ENCODE measurements at places on chromosomes 16 and 17.

DNA sequence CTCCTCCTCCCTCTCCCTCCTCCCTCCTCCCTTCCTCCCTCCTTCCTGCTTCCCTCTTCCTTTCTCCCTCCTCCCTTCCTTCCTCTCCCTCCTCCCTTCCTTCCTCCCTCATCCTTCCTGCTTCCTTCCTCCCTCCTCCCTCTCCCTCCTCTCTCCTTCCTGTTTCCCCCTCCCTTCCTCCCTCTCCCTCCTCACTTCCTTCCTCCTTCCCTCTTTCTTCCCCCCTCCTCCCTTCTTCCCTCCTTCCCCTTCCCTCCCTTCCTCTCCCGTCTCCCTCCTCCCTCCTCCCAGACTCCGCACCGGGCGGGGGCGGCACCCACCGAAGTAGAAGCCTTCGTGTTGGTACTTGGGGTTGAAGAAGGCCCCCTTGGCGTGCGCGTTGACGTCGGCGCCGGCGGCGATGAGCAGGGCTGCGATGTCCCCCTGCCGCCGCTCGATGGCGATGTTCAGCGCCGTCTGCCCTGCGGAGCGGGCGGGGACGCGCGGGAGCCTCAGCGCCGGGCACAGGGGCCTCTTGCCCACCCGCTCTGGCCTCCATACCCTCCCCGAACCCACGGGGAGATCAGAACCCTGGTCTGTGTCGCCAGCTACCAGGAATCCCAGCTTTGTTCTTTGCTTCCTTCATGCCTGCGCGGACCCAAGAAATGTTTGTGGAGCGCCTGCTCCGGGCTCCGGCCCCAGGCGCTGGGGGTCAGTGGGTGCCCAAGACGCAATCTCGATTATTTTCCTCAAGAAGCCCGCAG, 22.2 kb downstream of the TRPV3 start:
- peak; percentile 69 for DNase-seq

DNA sequence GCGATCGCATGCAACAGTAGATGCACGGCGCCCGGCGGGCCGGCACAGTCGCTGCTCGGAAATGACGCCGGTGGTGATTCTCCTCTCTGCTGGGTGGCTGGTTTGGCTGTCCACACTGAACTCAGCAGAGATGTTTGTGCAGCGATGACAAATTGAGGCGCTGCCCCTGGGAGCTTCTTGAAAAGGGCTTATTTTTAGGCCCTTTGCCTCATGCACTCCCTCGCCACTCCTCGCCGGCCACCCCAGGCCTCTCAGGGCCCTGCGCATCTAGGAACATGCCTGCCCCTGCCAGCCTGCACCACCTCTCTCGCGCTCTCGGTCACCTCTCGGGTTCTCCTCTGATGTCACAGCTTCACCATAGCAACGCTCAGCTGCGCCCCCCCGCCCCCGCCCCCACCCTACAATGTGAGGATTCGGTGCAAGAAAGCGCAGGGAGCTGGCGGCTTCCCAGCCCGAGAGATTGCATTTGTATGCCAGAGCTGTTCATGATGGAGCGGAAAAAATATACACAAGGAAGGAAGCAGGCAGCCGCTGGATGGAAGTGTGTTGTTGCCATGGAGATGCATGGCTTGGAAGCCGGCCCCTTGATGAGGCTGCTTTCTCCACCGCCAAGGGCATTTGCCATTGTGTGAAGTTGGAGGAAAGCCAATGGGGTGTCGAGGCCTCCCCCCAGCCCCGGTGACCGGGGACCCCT, 81.3 kb upstream of the PLCG2 start:
- peak; percentile 77 for DNase-seq

GRCh38 chr17:32854207-32854606, 22.7 kb downstream of the MYO1D start:
- DNase-seq, result no peak

DNA sequence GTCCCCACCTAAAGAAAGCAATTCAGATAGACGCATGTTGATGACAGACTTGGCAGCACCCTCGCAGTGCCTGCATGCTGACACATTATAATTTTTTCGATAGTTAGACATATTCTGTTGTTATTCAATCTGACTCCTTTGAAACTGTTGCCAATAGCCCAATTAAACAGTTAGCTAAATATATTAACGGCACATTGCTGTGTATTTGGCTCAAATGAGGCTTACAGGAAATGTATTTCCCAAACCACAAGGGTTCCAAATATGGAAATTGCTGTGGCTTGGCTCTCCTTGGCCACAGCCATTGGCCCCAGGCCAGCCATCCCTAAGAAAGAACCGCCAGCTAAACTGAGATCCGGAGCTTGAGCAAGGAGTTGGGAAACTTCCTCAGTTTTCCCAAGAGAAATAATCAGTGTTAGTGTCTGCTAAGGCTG, 31.1 kb downstream of the C16orf82 start:
- DNase-seq, result no peak

DNA sequence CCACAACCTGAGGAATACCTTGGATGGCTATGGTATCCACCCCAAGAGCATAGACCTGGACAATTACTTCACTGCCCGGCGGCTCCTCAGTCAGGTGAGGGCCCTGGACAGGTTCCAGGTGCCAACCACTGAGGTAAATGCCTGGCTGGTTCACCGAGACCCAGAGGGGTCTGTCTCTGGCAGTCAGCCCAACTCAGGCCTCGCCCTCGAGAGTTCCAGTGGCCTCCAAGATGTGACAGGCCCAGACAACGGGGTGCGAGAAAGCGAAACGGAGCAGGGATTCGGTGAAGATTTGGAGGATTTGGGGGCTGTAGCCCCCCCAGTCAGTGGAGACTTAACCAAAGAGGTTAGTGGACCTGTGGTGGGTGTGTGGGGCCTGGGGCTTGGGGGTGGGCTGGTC, 3.1 kb downstream of the NFE2L1 start:
- DNase-seq, result no peak

GRCh38 chr16:48318630-48319029, 66.6 kb downstream of the SIAH1 start:
- no peak for DNase-seq

DNA sequence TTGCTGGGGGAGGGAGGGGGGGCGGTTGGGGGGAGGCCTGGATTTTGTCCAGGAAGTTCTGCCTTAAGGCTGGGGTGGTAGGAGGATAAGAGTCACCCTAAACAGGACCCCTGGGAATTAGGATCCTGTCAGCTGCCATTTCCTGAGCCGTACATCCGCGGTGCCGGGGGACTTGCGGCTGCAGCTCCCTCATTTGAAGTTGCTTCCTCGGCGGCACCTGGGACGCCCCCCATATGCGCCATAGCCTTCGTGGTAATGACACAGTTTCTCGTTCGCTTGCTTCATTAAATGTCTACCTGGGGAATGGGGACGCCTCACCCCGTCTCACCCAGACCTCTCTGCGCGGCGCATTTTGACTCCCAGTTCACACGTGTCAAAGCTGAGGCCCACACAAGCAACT, 55.1 kb upstream of the PABPN1L start:
- DNase-seq, result no peak

GRCh38 chr17:78044280-78044835, 84.2 kb downstream of the TMC6 start:
- DNase-seq, result no peak

- DNase-seq, result no peak
Measured at GRCh38 chr16:12614662-12615278, 188.9 kb downstream of the CPPED1 start.

DNA sequence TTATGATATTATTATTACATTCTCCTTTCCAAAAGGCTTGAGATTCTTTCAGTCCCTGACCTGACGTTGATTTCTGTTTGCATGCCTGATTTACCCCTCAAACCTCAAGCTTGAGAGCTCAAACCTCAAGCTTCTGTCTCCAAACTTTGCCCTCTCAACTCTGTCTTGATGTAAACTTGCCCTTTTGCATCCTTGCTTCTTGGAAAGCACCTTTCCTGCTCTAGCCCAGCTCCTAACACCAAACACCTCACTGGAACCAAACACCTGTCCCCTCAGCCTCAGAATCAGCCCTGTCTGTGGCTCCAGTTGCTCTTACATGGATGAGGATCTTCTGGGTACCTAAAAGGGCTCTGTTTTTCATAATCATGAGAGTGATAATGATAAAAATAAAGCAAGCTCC, 109.2 kb downstream of the GP2 start:
- DNase-seq, result no peak

DNA sequence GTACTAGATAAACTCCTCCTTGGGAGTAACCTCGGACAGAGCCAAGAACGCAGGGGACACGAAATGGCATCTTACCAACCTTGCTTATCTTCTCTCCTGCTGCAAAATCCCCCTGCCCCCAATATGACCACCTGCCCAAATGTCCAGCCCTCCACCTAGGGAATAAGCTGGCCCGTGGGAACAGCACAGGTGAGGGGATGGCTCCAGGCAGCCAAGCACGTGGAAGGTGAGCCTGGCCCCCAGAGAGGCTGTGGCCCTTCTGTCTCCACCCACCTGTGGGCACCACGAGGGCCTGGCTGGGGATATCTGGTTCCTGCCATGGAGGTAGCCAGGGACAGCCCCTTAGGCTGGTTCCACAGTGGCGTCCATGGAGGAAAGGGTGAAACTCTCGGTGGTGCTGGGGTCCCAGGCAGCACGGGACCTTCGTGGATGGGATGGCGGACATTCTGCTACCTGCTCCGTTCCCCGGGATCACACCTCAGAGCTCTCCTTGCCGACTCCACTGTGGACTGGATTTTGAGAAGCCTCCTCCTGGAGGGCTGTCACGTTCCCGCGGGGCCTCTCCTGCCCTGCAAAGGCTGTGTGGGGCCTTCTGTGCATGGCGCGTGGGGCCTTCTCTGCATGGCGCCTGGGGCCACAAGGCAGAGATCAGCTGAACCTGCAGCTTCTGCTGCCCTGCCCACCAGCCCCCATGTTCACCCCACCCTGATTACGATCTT, 388.5 kb upstream of the TNRC6C start:
- DNase-seq, result no peak

DNA sequence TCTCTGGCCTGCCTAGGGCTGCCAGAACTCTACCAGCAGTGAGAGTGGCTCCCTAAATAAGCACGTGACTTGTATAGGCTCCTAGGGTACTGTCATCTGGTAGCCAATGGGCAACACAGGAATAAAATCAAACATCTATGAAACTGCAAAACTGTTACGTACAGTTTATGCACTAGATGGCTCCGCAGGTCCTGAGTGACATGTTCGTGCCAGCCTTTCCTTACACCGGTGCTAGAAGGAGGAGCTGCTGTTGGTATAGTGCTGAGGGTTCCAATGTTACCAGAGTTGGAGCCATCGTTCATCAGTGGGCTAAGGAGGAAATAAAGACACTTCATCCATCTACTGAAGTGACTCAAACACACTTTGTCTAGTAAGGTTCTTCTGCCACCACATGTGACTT, 63.2 kb upstream of the TRAP1 start:
- no peak for DNase-seq

- DNase-seq, result no peak
Measured at GRCh38 chr16:55328611-55329569, 4.9 kb downstream of the IRX6 start.

- DNase-seq, result no peak
Measured at GRCh38 chr16:55992551-55992950, 117.4 kb upstream of the CES5A start.

DNA sequence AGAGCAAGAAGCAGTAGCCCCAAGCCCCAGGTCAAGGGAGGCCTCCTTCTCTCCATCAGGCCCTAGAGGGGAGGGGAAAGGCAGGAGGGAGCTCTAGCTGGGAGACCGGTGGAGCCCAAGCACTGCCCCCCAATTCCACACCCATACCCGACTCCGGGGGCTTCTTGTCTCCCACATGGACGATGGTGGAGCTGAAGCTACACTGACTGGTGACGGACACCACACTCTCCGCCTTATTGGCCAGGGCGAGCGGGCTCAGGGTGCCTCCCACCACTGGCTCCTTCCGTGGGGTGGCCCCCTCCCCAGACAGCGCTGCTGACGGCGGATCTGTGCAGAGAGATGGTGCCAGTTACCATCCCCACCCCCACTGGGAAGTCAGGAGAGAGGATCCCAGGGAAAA, 6.4 kb downstream of the PER1 start:
- DNase-seq, result no peak

- no peak for DNase-seq
Measured at GRCh38 chr16:28089992-28090365, 26.5 kb upstream of the GSG1L start.

DNA sequence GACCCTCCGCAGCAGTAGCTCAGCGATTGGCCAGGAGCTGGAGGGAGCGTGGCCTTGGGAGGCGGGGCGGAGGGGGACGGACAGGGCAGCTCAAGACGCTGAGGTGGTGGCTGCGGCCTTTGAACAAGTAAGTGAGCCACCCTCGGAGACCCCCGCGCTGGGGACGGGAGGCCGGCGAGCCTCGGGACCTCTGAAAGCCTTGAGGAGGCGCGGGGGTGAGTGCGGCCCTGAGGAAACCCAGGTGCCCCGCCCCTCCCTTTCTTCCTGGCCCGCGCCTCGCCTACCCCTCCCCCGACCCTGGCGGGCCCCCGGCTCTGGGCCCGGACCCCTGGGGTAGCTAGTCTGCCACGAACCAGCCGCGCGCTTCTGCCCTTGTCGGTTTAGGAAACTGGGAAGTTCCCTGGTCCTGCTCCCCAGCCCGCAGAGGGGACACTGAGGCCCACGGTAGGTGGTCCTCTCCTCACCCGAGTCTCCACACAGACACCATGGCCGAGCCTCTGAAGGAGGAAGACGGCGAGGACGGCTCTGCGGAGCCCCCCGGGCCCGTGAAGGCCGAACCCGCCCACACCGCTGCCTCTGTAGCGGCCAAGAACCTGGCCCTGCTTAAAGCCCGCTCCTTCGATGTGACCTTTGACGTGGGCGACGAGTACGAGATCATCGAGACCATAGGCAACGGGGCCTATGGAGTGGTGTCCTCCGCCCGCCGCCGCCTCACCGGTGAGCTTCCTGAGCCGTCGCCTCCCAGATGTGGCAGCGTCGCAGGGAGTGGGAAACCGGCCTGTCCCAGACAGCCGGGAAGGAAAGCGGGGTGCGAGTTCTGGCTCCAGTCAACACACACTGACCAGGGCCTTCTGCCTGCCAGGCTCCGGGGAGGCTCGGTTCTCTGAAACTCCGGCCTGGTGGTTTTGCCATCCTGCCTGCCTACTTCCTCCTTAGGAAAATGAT, at the start of gene MAPK7:
Gene MAPK7 (plus strand): TSS at position 83 of the 945 bp plus-strand sequence. CDS start 403 bp downstream, at position 486.
- DNase-seq, result no peak

DNA sequence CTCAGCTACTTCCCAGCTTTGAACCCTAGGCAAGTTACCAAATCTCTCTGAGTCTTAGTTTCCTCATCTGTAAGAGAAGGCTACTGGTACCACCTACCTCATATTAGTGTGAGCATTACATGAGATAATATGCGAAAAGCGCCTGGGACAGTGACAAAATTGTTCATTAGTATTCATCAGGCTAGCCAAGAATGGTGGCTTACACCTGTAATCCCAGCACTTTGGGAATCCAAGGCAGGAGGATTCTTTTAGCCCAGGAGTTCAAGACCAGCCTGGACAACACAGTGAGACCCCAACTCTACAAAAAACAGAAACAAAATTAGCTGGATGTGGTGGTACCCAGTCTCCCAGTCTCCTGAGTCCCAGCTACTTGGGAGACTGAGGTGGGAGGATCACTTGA, 3.3 kb downstream of the PLCD3 start:
- DNase-seq, result no peak

GRCh38 chr17:28279411-28279810, 39.6 kb upstream of the TMEM97 start:
- no peak for DNase-seq

- no peak for DNase-seq
Measured at GRCh38 chr16:86138121-86139085, 239.4 kb downstream of the IRF8 start.

GRCh38 chr17:28370035-28370743, at the start of gene VTN:
Gene VTN (minus strand): TSS chr17:28370307. CDS start chr17:28370203, 104 bp downstream.
- no peak for DNase-seq
